Heart left ventricle (tissue), 16 donors: ENCODE measurements at places on chromosomes 1 and 21. TPM values are rescaled to one million over a fixed set of nuclear protein-coding genes. Genes with fewer than 3 reads are reported as not detected.

The SCCPDH gene
- 27.3 TPM for polyA plus RNA-seq

The EVI5 gene
- 14.3 TPM for polyA plus RNA-seq

The EDARADD gene
- 0.35 TPM for polyA plus RNA-seq

- DNase-seq, result no peak
Observed at GRCh38 chr1:147648933-147649332, 21.4 kb downstream of the ACP6 start.
